Cortex of kidney (tissue), 1 donor: ENCODE measurements at places on chromosomes 7 and 10.

- no peak for DNase-seq
These were observed 635.7 kb downstream of the PHTF2 start for GRCh38 chr7:78434281-78434680.

DNA sequence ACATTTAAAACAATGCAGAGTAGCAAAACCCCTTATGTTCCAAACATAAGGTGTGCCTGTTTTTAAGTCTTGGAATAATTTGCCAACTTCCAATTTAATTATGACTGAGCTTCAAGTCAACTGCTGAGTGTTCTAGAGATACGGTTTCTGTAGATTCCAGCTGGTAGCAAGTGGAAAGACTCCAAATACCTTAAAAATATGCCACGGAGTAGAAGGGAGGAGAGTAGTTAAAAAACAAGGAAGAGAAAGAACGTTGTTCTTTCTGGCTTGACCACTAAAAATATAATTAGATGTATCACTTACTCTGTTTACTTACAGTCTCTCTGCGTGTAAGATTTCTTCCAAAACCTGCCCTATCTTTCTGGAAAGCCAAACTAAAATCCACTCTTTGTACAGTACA, 24.5 kb upstream of the ABLIM1 start:
- no peak for DNase-seq

DNA sequence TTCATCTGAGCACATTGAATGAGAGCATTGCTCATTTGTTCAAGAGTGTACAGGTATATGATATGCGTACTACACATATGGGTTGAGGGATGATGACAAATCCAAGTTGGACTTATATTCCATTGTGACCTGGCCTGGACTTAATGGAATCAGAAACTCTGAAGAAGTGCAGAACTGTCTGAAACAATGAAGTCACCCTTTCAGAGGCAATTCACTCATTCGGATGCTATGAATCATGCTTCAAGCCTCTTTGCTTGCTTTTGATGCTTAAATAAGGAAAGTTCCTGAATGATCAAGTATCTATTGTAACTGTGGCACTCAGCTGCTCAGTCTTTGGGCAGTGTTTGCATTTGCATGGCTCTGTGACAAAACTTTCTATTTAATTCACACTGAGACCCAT, 93.4 kb downstream of the ZNF365 start:
- DNase-seq = no peak

DNA sequence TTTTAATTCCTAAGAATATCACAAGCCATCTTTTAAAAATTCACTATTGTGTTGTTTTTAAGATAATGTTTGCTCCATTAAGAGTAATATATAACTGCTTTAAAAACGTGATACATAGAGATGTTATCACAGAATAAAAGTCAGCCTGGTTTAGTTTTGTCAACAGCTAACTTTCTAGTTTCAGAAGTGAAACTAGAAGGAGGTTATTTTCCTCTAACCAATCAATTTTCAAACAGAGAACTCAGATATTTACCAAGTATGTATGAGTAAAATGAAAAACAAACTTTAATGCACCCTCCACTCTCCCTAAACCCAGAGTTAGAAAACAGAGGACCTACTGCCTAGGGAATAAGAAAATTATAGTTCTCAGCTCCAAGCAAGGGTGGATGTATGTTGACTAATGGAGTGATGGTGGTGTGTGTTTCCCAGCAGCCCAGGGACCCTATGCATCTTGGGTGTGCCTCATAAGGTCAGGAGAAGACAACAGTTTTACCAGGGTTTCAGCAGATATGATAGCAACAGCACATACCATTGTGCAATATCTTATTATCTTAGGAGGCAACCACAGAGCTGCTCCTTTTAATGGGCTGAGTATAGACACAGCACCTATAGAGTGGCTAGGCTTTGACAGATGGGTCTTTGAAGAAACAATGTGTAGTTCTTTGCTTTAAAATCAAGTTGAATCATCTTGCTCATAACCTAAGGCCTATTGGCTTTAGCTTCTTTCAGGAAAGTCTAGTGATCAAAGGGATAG, 58.4 kb downstream of the PTPRZ1 start:
- no peak for DNase-seq

DNA sequence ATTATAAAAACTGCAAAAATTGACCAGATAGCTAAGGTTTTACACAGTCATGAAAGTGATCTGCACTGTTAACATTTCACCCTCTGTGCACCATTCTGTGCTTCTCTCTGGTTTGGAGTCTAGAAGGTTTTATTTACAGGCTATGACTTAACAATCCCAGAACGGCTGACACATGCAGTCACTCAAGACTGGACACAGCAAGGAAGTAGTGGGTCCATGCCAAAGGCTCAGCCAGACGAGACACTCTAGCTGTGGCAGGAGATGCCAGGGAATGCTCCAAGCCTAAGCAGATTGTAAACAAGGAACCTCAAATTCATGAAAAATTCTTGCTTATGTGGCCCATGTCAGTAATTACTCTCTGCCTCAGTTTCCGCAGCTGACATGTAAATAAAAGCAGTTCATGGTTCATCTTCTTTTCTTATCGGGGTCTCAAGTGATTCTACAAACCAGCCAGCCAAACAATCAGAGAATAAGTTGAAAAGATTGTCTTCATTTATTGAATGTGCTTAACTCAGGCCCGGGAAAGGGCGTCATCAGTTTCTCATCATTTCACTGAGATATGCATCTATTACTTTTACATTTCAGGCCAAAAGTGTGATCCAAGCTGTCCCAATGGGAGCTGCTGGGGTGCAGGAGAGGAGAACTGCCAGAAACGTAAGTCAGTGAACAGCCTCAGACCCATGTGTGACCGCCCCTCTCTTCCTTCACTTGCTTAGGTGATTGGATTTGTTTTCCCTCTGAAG, 132.1 kb downstream of the EGFR start:
- no peak for DNase-seq
